Anterior cingulate cortex (tissue), 58 donors: ENCODE measurements at places on chromosomes 4 and X.

DNA sequence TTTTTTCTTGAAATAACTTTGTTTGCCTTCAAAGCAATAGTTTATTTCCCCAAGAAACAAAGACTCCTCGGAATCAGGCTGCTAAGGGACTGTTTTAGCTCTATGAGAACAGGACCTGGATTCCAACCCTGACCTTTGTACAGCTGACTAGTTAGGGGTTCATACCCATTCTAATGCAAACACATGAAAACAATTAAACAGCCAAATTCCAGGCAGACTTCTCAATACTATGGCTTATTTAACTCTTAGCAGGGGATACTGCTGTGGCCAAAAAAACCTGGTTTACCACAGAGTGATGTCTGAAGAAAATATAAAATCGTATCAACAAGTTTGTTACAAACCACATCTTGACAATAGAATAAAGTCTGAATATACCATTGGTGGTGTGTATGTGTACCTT, 129.6 kb upstream of the INTU start:
- no peak for DNase-seq

GRCh38 chr4:139522457-139522856, 33.6 kb downstream of the SETD7 start:
- no peak for DNase-seq

GRCh38 chr4:127400731-127401346, 231.9 kb upstream of the INTU start:
- no peak for DNase-seq

GRCh38 chr4:52892880-52893279, 30.8 kb downstream of the RASL11B start:
- no peak for DNase-seq

DNA sequence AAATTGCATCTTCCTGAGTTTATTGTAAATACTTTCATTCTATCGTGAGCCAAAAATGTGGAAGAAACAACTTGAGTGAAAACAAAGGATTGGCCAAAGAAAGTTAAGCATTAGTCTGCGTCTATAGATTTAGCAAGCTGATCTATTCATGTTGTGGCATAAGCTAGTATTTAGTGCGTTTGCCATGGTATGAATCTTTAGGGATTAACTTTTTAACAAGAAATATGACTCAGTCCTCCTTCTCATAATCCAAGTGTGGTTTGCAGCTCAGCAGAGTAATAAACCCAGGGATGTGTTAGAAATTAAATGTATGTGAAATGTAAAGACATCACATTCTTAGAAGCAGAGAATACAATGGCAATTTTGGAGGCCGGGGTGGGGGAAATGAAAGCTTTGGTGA, 1110.9 kb downstream of the NLGN4X start:
- no peak for DNase-seq

DNA sequence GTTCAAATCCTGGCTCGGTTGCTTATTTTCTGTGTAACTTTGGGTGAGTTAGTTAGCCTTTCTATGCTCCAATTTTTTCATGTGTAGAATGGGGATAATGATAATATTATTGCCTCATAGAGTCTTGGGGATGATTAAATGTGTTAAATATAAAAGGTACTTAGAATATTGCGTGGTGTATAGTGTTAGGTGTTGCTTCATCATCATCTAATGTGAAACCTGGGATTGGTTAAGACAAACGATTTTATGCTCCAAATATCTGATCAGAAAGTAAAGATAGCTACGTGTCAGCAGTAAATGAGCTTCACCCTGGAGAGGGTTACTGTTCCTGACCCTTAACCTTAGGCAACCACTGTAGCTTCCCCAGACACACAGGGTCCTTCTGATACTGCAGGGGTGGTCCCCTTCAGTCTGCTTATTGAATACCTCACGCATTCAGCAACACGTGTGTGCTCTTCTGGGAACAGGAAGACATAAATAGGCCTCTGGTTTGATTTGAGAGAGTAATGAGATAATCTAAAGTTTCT, 50.1 kb downstream of the GPAT3 start:
- no peak for DNase-seq

GRCh38 chrX:84216406-84216805, 28.4 kb upstream of the RPS6KA6 start:
- DNase-seq: no peak

GRCh38 chrX:47186096-47186740, 7.4 kb upstream of the UBA1 start:
- no peak for DNase-seq

DNA sequence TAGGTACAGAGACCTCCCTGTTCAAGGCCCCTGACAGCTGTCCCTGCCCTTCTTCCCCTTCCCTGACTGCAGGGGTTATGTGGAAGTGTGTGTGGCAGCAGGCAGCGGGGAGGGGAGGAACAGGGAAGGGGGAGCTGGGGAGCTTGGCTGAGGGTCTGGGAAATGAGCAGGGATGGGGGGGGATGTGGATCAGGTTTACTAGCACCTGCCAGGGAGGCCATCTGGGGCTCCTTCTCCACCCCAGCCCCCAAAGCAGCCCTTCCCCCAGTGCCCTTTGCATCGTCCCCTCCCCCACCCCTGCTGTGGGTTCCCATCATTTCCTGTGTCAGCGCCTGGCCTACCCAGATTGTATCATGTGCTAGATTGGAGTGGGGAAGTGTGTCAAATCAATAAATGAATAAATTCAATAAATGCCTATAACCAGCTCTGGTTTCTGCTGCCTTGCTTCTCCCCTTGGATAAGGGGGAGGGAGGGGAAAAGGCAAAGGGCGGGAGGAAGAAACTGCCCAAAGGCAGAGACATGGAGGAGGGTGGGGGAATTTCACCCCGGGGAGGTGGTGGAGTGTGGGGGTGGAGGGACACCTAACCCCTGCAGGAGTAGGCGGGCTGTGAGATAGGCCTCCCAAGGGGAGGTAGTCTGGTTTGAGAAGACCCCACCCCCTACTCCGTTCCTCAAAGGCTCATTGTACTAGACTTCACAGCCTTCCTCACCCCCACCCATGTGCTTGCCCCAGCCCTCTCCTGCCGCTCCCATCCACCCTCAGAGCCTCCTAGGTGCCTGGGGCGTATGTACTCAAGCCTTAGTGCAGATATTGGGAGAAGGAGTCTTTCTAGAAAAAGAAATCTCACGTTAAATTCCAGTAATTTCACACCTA, 3.2 kb downstream of the CXorf65 start:
- DNase-seq: no peak

DNA sequence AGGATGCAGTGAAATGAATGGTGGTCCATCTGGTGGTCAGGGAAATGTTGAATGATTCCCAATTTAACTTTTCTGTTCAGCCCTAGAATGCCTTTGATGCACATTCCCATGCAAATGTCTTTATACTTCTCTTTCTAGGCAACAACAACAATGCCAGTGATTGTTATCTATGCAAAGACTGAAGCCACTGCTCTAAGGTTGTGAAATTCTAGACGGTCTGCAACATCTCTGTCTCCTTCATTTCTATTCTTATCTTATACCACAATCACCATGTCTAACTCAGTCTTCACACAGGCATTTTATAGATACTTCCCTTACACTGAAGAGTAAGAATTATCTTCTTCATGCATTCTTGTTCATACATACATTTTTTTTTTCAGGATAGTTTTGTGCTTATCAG, 84.5 kb downstream of the HPGD start:
- no peak for DNase-seq

DNA sequence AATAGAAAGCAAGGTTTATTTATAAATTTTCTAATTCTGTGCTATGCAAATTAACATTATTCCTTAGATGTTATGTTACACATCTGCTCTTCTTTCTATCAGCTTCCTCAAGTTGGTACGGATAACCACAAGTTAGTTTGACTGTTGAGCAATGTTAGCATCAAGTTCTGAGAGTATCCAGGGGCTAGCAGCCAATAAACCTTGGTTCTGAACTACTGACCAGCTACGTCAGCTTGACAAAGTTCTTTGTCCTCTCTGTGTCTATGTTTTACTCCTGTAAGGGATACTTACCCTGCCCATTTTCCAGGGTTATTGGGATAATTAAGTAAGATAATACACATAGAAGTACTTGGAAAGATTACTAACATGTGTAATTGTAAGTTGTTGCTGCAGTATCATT, 8.1 kb upstream of the TEX13A start:
- DNase-seq: no peak
